ENCODE measurements at places on chromosomes 4 and X. TPM values are rescaled to one million over a fixed set of nuclear protein-coding genes. Genes with fewer than 3 reads are reported as not detected.

The OPRPN gene
- not detected for total RNA-seq

The TCEAL5 gene
- not detected for total RNA-seq

The RNF150 gene
- 0.20 TPM for total RNA-seq

The KIF4A gene
- total RNA-seq = 29.1 TPM

The FABP2 gene
- total RNA-seq = not detected

The NEUROG2 gene
- total RNA-seq = not detected

The TMEM150C gene
- 1.4 TPM for total RNA-seq

The MAGEA10 gene
- total RNA-seq = not detected

The ARX gene
- 0.48 TPM for total RNA-seq

The IQSEC2 gene
- 38.9 TPM for total RNA-seq

The KANTR gene
- 2.1 TPM for total RNA-seq

The VEGFC gene
- 10.5 TPM for total RNA-seq

The MAPK10 gene
- 0.43 TPM for total RNA-seq

The MID1IP1 gene
- 30.3 TPM for total RNA-seq

The CACNA1F gene
- not detected for total RNA-seq

The IL1RAPL1 gene
- total RNA-seq = not detected

The FGFR3 gene
- 1.9 TPM for total RNA-seq

The GC gene
- not detected for total RNA-seq

The OTOP1 gene
- total RNA-seq = not detected

The PWWP3B gene
- total RNA-seq = not detected

The PAGE2 gene
- total RNA-seq = not detected

The RPL36A gene
- 2,422 TPM for total RNA-seq

The RTL9 gene
- 0.09 TPM for total RNA-seq

The SYTL5 gene
- total RNA-seq = 0.34 TPM

The PAGE4 gene
- total RNA-seq = not detected

The FRMD7 gene
- total RNA-seq = not detected

The DCTD gene
- 73.1 TPM for total RNA-seq

The DGAT2L6 gene
- not detected for total RNA-seq

The WDR19 gene
- 9.2 TPM for total RNA-seq

The MAGED1 gene
- 89.5 TPM for total RNA-seq

The ALAS2 gene
- not detected for total RNA-seq

The ZDHHC15 gene
- total RNA-seq = not detected

The BMP3 gene
- not detected for total RNA-seq

Data from A549 treated with Mapracorat at 1 μM for 4 hours (cell line).